CD4-positive, CD25-positive, alpha-beta regulatory T cell (primary cell): ENCODE measurements at places on chromosomes 16 and 17.

- DNase-seq, result no peak
Measured at GRCh38 chr17:3771140-3771539, 29.8 kb downstream of the ITGAE start.

DNA sequence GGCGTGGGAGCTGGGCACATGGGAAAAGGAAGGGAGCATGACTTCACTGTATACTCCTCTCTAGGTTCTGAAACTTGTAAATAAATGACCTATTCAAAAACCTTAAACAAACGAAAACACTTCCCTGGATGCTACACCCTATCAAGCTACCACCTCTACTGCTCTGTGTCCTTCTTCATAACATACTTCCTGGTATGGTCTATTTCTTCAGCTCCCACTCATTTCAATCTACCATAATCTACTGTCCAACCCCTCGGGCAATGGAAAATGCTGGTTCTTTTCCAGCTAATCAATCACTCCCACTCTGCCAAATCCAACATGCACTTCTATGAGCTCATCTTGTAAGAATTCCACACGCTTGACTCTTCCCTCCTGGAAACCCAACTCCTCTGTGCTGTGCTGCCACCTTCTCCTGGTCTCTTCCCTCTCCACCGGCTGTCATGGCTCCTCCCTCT is 42.4 kb downstream of the AMFR start:
- no peak for DNase-seq

- DNase-seq, result no peak
Measured at GRCh38 chr17:37756051-37756450, 11.2 kb upstream of the HNF1B start.

DNA sequence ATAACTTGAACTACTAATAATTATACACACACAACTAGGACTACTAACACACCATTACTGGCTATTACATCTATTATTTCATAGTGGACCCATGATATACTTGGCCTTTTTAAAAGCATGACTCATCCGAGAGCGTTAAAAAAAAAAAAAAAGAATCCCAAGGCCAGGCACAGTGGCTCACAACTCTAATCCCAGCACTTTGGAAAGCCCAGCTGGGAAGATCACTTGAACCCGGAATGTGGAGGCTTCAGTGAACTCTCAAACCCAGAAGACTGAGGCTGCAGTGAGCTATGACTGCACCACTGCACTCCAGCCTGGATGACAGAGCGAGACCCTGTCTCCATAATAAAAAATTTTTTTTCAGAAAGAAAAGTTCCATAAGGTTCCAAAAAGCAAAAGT is 3.1 kb downstream of the GLG1 start:
- no peak for DNase-seq

DNA sequence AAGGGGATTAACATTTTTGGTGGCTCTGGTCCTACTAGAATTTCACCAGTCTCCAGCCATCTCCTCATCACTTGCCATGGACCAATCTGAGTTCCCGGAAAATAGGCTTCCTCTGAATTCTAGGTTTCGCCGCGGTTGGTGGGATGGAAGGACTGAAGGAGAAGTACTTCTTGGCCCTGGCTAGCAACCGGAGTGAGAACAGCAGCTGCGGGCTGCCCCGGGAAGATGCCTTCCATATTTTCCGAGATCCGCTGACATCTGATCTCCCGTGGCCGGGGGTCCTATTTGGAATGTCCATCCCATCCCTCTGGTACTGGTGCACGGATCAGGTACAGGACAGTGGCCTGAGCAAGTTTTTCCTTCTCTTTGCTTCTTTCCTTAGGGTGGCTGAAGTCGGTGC is 45.0 kb downstream of the SLC5A11 start:
- no peak for DNase-seq

- DNase-seq, result no peak
Measured at GRCh38 chr17:50774225-50774803, 7.0 kb upstream of the ANKRD40CL start.

DNA sequence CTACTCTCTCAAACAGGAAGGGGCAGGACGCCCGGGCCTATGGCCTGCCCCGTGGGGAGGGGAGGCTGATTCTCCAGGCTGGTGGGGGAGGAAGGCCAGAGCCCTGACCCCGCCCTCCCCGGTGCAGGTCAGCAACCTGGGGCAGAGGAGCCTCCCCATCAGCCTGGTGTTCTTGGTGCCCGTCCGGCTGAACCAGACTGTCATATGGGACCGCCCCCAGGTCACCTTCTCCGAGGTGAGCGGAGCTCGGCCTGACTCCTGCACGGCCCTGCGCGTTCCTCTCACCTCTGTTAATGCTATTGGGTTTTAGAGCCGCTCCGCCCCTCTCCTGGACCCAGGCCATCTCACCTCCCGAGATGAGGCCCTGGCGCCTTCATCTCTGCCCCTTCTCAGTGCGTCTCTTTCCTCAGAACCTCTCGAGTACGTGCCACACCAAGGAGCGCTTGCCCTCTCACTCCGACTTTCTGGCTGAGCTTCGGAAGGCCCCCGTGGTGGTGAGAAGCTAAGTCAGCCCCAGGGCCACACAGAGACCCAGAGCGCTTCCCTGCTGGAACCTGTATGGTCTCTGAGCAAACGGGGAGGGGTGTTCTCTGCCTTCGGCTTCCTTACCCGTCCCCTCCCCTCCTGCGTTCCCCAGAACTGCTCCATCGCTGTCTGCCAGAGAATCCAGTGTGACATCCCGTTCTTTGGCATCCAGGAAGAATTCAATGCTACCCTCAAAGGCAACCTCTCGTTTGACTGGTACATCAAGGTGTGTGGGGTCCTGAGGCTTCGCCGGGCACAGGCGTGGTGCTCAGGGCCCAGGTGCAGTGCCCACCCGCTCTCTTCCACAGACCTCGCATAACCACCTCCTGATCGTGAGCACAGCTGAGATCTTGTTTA is 25.1 kb upstream of the ITGAX start:
- DNase-seq, result no peak
